ENCODE measurements at places on chromosomes 3 and 15.
A peak's percentile ranks its signal among the peaks of the same experiment; 100 is the strongest.

GRCh38 chr3:115486880-115487279, 136.4 kb upstream of the GAP43 start:
- DNase-seq, result no peak

GRCh38 chr3:31390466-31390865, 142.3 kb upstream of the STT3B start:
- no peak for DNase-seq

- DNase-seq, result no peak
These were observed 116.7 kb upstream of the CGNL1 start for GRCh38 chr15:57259568-57260040.

DNA sequence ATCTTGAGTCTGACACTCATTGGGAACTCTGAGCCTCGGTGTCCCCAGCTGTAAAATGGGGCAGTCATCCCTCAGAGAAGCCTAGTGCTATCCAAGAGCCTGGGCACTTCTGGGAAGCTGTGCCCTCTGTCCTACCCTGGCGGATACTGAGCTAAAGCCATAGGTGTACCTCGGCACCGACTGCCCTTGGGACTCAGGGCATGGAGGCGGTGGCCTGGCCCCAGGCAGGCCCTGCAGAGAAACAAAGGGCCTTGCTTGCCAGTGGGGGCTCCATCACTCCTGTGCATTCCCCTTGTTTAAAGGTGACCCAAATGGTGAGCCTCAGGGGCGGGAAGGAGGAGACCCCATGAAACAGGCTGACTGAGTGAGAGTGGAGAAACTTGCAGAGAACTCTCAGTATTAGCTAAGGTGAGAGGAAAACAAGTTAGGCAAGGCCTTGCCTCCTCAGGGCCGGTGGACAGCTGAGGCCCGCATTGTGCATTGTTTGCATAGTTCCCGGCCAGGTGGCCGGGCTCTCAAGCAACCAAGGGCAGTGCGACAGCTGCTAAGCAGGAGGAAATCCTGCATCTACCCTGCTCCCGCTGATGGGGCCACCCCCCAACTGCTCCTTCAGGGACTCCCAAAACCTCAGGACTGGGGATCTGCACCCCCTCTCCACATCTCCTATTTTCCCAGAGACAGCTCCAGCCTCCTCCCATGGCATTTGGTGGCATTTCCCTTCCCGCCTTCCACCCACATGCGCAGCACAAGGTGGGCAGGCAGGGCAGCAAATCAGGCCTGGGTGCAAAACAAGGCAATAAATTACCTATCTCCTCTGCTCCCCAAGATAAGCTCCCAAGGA, 4.3 kb downstream of the PFKFB4 start:
- DNase-seq, result no peak

- DNase-seq, result no peak
These were observed 35.8 kb downstream of the THSD4 start for GRCh38 chr15:71151081-71151480.

DNA sequence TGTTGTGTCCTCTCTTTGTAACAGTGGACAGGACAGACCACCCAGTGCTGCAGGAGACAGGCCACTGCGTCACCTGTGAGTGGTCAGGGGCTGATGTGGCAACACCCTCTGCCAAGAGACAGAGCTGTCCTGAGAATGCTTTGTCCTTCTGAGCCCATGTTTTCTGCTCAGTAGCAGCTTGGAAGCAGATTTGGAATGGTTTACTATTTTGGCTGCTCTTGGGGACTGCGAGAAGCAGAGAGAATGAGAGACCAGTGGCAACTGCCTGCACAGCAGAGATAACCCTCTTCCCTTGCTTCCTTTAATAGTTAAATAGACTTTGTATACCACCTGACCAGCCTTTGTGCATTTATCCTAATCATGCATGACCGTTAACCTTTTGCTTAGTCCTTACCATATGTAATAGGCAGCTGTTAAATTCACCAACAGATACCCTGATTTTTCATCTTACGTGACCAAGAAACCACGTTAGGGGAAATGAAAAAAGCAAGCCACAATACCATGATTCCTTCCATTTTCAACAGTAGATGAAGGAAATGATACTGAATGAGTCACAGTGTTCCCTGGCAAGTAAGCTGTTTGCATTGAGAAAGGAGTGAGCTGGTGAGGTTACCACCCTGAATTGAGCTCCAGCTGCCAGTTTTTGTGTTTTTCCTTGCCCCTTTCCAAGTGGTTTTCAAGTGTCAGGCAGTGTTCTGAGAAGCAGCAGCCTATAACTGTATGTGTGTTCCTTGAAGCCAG, 35.5 kb downstream of the B3GALNT1 start:
- DNase-seq, result peak; percentile 89

GRCh38 chr3:146256851-146257486, 6.1 kb upstream of the PLSCR4 start:
- DNase-seq, result no peak

- DNase-seq, result peak; percentile 88
These were observed 71.9 kb downstream of the CSNK1G1 start for GRCh38 chr15:64284042-64284441.

DNA sequence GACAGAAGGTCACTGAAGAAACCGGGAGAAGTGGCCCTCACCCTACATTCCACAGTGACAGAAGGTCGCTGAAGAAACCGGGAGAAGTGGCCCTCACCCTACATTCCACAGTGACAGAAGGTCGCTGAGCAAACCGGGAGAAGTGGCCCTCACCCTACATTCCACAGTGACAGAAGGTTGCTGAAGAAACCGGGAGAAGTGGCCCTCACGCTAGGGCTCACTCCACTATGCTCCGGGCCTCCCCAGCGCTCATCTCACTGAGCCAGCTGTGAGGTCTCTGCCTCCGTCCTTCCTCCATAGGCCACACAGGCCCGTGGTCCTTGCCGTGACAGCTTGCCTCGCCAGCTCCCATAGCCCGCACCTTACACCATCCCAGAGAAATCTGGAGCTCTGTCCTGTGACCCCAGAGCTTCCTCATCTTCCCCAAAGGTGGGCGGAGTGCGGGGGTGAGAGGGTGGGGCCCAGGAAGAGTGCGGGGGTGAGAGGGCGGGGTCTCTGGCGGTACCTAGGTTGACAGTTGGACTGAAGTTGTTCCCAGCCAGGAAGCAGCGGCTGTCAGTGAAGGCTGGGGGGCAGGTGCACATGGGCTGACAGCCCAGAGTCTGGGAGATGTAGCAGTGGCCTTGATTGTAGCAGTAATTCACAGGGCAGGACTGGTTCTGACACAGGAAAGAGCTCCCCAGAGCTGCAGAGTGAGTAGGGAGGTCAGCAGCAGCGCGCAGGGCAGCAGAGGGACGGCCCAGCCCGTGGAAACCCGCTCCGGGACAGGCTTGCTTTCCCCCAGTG, 32.0 kb downstream of the MUC20 start:
- DNase-seq, result no peak

- no peak for DNase-seq
These were observed 57.3 kb downstream of the GPR171 start for GRCh38 chr3:151145713-151146070.

GRCh38 chr3:11610044-11610671, 33.6 kb downstream of the VGLL4 start:
- no peak for DNase-seq

DNA sequence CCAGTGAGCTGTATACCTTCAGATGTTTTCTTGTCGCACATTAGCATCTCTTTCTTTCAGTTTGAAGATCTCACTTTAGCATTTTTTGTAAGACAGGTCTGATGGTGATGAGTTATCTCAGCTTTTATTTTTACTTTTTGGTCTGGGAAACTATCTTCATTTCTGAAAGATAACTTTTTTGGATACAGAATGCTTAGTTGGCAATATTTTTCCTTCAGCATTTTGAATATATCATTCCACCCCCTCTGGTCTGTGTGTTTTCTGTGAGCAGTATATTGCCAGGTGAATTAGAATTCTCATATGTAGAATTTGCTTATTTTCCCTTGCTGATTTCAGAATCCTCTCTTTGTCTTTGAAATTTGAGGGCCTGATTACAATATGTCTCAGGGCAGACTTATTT, 743.3 kb downstream of the PLOD2 start:
- DNase-seq, result no peak

DNA sequence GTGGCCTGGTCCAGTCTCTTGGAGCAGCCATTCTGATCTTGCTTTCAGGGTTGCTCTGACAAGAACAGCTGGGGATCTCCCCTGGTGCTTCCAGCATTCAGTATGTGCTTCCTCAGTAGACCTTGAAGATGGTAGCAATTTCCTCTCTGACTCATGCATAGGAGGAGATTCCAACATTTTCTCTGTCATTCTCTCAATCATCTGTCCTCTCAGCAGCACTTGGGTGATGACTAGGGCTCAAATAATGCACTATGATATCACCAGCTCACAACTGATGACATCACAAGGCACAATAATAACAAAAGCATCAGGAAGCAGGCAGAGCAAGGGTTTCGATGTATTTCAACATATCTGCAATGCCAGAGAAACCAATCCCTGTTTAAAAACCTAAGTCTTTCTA, 52.7 kb downstream of the NFKBIZ start:
- DNase-seq, result no peak

DNA sequence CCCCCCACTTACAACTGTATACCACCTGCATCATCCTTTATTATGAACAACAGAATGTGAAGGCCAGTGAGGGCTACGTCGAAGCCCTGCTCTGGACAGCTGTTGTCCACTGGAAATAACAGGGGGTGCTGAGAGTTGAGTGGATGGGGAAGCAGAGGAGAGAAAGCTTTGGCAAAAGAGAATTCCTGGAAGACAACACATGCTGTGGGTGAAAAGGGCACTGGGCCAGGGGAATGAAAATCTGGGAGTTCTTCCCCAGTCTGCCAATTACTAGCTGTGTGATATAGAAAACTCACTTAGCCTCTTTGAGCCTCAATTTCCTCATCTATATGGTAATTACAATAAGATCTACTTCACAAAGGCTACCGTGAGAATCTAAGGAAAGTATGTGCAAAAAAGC, 40.7 kb downstream of the FSTL1 start:
- DNase-seq, result no peak

GRCh38 chr3:89217148-89217685, 109.8 kb downstream of the EPHA3 start:
- no peak for DNase-seq

- no peak for DNase-seq
These were observed 154.1 kb downstream of the WNT5A start for GRCh38 chr3:55333046-55333445.

DNA sequence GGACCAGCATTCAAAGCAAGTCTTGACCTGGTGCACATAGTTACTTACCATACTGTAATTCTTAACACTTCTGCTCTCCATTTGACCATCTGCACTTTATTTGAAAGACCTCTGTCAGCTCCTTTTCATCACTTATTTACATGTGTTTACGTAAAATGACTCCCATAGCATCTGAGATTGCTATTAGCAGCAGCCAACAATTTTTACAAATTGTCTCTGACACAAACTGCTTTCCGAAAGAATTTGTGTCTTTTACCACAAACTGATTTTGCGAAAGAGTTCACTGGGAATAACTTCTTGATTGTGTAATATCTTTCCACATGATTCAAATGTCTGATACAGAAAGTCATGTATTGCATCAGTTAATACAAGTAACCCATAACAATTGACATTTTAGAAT, 144.1 kb upstream of the PEX5L start:
- DNase-seq, result no peak

DNA sequence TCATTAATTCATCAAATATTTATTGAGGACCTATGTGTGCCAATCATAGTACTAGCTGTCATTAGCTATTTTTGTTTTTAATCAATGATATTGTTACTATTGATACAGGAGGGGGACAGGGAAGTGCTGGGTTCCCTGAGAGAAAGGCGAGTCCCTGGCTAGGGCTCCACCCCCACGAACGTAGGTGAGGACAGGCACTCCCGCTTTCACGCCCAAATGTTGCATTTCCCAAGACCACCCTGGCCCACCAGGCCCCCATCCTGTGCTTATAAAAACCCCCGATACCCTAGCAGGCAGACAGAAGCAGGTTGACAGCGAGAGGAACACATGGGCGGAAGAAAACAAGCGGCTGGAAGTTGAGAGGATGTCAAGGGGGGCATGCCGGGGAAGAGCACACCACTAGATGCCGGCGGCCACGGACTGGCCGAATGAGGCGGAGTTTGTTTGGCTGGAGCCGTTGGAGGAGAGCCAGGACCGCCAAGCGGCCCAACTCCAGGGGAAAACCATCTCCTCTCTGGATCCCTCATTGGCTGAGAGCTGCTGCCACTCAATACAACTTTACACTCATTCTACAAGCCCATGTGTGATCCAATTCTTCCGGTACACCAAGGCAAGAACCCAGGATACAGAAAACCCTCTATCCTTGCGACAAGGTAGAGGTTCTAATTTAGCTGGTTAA, 798.7 kb upstream of the SEMA6D start:
- no peak for DNase-seq

GRCh38 chr3:194326192-194326967, 24.7 kb downstream of the CPN2 start:
- no peak for DNase-seq

- no peak for DNase-seq
These were observed 4.9 kb downstream of the MON1A start for GRCh38 chr3:49924683-49925082.

DNA sequence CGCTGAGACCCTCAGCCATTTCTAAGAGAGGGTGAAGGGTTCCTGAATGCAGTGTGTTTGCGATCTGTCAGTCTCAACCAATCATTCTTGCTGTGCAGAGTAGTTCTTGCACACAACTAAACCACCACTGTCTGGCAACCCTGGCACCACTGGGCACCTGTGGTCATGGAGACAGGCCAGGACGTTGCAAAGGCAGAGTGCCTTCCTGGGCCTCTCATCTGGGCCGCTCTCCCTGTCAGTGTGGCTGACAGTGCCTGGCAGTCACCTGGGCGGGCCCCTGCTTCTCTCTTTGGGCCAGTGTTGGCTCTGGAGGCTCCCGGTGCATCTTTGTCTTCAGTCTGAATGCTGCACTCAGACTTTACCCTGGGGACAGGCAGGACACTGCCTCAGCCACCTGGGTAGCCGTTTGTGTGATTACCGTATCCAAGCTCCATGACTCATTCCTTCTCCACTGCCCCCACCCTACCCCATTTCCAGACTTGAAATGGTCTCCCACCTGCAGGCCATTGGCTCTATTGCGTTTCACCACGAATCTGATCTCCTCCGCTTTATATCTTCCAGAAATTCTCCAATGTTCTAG, 104.6 kb upstream of the KLF13 start:
- DNase-seq, result no peak

GRCh38 chr3:45803252-45803935, 7.1 kb upstream of the SLC6A20 start:
- no peak for DNase-seq

GRCh38 chr3:158954420-158954819, 152.6 kb downstream of the MFSD1 start:
- no peak for DNase-seq

- no peak for DNase-seq
These were observed 10.6 kb downstream of the TMEM158 start for GRCh38 chr3:45215466-45215865.

GRCh38 chr3:149575961-149576564, 81.8 kb downstream of the WWTR1 start:
- peak; percentile 56 for DNase-seq

Data from OCI-M1 (cell line).